ENCODE measurements at places on chromosomes 16 and 17.

GRCh38 chr16:86406056-86406455 lies 104.3 kb upstream of the FOXF1 start:
- no peak for DNase-seq

GRCh38 chr17:48246612-48247011 lies 139.0 kb downstream of the SNX11 start:
- DNase-seq: no peak

DNA sequence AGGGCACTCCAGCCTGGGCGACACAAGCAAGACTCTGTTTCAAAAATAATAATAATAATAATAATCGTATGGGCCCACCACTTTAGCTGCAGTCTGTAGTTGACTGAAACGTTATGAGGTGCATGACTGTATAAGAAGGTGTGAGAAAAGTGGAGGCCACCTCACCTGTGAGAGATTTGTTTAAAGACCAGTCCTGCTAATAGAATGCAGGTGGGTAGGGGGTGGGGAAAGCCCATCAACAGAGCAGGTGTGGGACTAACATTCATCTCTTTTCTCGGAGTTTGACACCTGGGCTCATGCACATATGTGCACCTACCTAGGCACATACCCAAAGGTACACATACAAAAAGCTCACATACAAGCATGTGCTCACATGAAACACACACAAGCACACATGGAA lies 68.0 kb upstream of the TOB1 start:
- DNase-seq: no peak

GRCh38 chr17:64634218-64634617 lies 27.9 kb downstream of the SMURF2 start:
- no peak for DNase-seq

- peak; percentile 81 for DNase-seq
These were observed 45.6 kb upstream of the HOXB9 start for GRCh38 chr17:48671697-48672171.

GRCh38 chr16:57134982-57135381 lies 42.6 kb downstream of the CPNE2 start:
- peak; percentile 10 for DNase-seq

DNA sequence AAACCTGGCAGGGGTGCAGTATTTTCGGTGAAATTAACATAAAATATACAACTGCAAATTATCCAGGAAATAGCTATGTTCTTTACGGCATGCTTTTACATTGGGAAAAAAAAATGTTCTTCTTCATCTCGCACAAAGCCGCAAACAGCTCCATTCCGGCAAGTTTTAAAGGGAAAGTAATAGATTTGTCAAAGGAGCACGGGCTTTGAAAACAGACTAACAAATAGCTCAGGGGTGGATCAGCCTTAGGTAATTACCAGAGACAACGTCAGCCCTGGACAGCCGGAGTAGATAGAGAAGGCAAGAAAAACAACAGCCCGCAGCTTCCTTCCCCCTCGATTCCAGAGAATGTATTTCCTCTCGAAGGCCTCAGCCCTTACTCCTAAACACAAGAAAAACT lies 222.5 kb downstream of the C16orf78 start:
- peak; percentile 41 for DNase-seq

DNA sequence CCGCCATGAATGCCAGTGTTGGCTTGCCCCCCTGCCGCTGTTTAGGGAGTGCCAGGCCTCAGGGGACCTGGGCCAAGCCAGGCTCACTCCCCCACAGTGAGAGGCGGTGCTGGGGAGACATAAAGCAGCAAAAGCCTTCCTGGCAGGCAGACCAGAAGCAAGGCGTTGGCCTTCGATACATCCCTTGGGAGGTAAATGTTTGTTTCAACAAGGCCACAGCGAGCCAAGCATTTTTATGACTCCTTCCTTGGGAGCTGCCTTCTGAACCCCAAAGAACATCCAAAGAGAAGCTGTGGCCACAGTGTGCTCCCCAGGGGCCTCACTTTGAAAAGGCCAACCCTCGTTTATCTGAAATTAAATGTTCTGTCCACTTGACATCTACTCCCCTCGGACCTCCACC lies 119.7 kb upstream of the CIBAR2 start:
- DNase-seq: no peak

- DNase-seq: no peak
These were observed 29.0 kb downstream of the KATNB1 start for GRCh38 chr16:57764341-57765159.

GRCh38 chr17:60247836-60248461 lies 98.2 kb downstream of the CA4 start:
- no peak for DNase-seq

DNA sequence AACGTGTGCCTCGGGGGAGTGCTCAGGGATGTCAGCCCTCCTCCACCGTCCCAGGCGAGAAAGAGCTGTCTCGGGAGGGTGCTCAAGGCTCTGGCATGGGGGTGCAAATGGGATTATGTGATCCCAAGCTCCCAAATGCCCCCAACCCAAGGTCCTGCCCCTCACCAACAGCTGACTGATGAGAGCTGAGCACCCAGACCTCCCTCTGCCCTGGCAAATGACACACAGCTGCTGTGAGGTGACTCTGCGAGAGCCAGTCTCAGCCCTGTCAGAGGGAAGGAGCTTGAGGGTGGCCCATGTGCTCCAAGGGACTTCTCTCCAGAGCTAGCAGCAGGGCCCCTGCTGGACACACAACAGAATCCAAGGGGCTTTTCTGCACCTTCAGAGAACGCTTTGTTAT lies 7.7 kb downstream of the CDH5 start:
- DNase-seq: no peak

GRCh38 chr17:11121341-11121985 lies 119.5 kb upstream of the SHISA6 start:
- no peak for DNase-seq

GRCh38 chr16:72934636-72935403 lies 113.1 kb downstream of the ZFHX3 start:
- DNase-seq: no peak

- no peak for DNase-seq
These were observed 1104.1 kb downstream of the CDH11 start for GRCh38 chr16:64017796-64018195.

- no peak for DNase-seq
These were observed 678 bp upstream of the AKAP10 start for GRCh38 chr17:19978209-19978802.
